Effector memory CD4-positive, alpha-beta T cell (primary cell): ENCODE measurements at places on chromosomes 4 and X.

DNA sequence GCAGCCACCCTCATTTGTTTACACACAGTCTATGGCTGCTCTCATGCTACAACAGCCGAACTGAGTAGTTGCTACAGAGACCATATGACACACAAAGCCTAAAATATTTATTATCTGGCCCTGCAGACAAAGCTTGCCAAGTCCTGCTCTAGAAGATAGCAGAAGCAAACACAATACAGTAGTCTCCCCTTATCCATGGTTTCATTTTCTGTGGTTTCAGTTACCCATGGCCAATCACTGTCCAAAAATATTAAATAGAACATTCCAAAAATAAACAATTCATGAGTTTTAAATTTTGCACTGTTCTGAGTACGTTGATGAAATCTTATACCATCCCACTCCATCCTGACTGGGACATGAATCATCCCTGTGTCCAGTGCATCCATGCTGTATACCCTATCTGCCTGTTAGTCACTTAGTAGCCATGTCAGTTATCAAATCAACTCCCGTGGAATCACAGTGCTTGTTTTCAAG is 40.2 kb upstream of the ZNF81 start:
- no peak for DNase-seq

DNA sequence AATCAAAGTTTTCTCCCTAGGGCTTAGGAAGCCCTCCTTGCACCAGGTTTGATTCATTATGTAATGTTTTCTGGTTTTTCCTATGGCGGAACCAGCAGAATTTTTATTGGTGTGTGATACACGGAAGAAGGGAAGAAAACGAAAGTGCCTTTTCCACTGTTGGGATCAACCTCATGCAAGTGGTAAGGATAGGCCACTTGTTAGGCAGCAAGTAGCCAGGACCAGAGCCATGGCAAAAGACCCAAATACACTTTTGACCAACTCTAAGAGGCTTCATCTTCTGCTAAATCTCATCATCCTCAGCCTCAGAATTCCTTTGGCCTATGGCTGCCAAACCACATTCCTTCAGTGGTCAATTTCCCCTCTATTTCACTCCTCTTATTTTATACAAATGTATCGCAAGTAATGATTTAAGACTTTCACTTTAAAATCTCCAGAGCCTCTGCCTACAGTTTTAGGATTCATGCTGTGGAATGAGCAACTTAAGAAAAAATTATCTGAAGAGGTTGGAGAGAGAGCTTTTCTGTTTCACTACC is 21.2 kb downstream of the PPAT start:
- no peak for DNase-seq

DNA sequence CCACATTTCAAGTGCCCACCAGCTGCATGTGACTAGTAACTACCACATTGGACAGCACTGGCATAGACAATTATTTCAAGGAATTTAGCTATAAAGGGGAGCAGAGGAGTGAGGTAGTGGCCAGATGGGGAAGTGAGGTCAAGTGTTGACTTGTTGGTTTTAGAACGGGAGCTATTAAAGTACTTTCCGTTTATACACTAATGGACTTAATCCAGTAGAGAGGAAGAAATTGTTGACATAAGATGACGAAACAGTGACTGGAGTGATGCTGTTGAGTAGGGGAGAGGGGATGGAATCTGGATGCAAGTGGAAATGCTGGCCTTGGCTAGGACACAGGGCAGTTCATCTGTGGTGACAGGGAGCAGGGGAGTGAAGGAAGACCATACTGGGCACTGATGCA is 154.4 kb downstream of the AMMECR1 start:
- no peak for DNase-seq

DNA sequence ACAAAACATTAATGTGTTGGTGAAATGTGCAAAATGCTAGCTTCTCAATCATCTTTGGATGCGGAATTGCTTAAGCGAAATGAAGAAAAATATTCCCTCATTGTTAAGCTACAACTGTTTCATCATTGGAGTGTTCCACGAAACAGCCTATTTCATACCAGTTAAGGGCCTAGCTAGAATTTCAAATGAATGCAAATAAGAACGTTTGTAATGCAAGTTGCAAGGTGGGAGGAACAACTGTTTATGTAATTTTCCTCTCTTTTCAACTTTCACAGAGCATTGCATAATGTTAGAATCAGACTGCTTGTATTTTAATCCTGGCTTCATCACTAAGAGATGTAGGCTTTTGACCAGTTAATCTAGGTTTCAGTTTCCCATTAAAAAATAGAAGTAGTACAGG is 480.1 kb downstream of the IL1RAPL1 start:
- no peak for DNase-seq

- no peak for DNase-seq
These were observed 2.5 kb upstream of the DGAT2L6 start for GRCh38 chrX:70174754-70175153.

DNA sequence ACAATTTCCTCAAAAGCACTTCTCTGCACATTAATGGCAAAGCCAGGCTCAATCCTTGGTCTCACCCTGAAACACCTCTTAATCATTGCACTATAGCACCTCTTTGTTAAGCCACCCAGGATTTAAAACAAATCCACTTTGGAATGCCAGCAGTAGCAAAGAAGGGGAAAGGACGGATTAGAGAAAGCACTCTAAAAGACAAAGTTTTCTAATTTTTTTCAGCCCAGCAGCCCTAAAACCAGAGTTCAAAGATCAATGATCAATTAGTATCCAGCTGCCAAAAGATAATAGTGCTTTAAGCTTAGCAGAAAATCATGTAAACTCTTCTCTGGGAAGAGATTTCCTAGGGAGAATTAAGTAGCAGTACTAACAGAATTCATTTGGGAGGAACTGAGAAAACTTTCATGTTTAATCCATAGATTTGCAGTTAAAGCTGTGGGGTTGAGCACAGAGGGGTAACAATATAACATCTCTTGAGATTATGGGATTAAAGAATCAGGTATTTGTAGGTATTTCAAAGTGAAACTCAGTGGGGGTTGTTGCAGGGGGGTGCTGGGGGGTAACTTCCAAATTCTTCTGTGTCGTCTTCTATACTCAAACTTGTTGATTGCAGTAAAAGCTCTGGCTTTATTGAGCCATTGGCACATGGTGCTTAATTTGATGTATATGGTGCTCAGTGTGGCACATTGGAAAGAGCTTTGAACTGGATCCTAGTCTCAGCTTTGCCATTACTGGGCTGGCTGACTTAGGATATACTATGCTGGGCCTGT is 61.8 kb downstream of the LRRC66 start:
- no peak for DNase-seq

DNA sequence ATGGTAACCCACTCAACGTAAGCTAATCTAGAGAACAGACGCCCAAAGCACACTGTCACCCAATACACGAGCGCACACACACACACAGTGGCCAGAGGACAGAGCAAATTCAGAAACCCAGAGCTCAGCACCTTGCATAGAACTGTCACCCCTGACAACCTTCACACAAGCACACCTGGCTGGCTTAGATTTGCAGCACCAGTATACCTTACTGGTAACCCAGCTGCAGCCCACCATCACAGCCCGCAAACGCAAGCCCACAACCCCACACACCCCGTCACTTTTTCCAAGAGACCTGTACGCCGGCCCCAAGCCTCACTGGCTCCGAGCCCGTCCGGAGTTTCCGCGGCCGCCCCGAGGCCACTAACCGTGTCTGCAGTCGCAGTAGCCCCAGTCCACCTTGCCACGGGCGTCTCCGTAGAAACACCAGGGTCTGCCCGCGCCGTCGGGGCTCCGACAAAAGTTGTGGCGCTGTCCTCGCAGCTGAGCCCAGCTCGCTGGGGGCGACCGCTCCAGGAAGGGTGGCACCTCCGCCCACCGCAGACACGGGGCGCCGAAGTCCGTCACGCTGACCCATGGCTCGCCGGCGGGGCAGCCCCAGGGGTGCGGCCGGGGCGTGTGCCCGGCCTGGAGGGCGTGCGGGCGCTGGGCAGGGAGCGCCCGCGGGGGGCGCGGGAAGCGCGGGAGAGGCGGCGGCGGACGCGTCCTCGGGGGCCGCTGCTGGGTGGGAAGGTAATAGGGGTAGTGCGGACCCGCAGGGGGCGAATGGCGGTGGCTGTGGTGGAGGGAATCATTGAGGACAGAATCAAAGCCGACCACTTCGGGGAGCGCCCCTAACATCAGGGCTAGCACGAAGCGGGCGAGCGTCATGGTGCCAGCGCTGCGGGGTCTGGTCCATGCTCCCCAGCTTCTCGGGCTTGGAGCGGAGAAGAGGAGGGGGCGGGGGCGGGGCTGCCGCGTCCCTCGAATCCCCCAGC is 664 bp downstream of the PRSS12 start:
- no peak for DNase-seq

DNA sequence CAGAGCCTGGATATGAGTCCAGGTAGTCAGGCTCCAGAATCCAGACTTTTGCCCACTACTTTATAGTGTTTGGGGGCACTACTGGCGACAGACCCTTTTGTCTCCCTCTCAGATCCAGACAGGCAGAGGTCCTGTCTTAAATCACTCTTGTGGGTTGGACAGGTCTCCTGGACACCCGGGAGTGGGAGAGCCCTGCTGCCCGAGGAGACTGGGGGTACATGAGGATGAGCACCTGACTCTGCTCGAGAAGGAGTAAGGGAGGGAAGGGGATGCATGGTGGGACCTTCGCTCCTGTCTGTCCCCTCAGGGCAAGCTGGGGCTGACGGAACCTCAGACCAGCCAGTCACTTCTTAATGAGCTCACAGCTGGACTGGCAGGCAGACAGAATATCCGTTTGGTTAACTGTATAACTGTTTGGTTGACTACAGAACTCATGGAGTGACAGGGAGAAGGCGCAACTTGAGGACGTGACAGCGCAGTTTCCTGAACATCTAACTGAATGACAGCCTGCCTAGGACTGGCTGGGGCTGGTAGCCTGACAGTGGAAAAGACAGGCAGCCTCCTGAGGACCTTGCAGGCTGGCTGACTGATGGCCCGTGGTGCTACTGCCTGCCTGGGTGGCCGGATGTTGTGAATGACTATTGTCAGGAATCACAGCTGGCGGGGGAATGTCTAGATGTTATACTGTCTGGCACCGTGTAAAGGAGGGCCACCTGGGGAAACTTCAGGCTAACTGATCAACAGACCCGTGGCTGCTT is 1.6 kb upstream of the SUV39H1 start:
- no peak for DNase-seq

DNA sequence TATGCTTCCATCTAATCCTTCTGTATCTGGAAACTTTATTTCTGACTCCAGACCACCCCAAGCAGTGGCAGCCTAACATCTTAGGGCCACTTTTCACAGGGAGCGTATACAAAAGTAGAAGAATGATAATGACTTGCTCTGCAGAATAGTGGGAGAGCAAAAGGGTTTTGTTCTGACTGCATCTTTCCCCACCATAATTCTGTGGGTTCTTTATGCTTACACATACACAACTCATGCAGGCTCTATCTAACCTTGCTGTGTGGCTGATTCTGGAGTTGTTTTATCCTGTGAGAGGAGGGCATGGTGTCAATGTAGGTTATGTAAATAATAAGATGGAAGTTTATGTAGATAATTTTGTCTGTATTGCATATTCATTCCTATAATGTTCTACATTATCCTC is 42.4 kb upstream of the NDNF start:
- DNase-seq: no peak

- DNase-seq: no peak
These were observed 85.9 kb downstream of the MAGED4 start for GRCh38 chrX:52270453-52271116.

DNA sequence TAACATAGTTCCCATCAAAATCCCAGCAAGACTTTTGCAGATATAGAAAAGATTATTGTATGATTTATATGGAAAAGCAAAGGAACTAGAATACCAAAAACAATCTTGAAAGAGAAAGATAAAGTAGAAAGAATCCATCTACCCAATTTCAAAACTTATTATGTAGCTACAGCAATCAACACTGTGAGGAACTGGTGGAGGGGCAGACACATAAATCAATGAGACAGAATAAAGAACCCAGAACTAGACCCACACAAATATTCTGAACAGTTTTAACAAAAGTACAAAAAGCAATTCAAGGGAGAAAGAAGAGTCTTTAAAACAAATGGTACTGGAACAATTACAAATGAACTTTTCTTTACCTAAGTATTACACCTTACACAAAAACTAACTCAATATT is 67.0 kb downstream of the LRBA start:
- DNase-seq: no peak

DNA sequence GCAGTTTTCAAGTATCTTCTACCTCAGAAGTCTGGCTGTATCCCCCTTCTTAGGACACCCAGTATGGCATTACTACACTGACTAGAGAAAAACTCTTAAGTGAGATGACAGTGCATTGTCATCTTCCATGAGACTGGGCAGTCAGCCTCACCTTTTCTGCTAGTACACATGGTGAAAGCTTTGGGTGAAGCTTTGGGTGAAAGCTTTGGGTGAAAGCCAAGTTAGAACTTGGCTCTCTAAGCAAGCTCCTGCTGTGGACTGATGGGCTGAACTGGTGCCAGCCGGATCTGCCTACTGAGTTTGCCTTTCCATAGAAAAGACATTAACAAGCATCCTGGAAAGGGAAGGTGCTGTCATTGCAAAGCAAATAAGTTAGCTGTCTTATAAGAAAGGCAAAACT is 8.8 kb downstream of the EPHA5 start:
- DNase-seq: no peak

DNA sequence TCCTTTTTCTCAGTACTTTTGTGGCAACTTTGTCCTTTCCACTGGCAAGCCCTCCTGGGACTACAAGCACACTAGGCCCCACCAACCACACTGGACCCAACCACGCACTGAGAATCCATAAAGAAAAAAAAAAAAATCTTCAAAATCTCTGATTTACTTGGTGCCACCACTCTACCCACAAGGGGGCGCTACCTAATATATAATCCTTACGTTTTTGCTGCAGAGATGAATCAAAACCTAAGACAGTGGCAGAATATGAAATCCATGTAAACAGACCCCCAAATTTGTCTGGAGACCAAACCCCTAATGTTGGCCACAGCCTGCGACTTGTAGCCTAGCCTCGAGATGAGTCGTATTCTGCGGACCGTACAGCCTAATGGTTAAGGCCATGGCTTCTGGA is 63.5 kb upstream of the ARHGAP36 start:
- DNase-seq: no peak

DNA sequence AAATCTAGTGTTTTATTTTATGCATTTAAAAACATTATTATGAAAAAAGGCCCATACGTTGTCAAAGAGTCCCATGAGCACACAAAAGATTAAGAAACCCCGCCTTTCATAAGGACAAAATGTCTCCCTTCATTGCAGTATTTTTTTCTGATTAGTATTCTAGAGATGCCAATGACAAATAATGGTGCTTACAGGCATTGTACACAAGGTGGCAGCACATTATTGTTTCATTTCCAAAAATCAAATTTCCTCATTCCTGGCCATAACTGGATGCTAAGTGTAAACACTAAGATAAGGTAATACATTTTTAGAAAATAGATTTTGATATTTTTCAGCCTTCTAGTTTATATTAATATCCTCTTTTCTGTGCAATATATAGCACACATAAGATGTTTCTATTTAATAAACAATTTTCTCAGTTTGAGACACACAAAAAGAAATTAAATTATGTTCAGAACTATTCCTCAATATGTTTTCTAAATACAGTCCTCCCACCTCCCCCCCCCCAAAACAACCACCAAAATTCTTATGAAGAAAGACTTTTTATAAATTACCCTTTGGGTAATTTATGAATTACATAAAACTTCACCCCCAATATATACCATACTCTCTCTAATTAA is 47.7 kb downstream of the TIGD2 start:
- no peak for DNase-seq
